ENCODE measurements at places on chromosomes 16 and 17.

DNA sequence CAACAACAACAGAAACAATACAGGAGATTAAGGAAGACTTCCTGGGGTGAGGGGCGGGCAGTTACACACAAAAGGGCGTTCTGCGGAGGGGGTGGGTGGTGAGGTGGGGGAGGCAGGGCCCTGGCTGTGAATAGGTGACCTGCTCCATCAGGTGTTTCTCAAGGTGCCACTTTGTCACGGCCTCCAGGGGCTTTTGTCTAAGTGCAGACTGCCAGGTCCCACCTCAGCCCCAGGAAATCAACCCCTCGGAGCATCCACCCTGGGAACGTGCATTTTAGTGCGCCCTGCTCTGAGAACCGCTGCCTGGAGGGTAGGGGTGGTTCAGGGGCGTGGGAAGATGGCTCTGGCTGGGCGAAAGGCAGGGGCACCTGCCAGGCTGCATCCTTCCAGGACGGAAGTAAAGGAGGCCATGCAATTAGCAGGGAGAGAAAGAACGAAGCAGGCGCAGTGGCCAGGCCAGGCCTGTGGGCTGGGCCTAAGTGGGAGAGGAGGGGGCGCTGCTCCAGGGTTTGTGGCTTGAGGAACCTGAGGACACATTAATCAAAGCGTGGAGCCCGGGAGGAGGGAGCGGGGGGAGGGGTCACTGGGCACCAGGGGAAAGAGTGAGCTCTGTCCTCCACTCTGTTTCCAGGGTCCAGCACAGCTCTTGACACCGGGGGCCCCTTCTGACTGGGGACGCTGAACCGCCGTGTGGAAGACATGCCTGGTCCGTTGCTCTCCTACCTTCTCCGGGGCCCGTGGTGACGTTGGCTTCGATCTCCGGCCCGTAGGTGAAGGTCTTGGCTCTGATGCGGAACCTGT, 49.4 kb upstream of the CDC42EP4 start:
- no peak for DNase-seq

GRCh38 chr17:79026376-79027273, 2.7 kb downstream of the C1QTNF1 start:
- peak; percentile 25 for DNase-seq

DNA sequence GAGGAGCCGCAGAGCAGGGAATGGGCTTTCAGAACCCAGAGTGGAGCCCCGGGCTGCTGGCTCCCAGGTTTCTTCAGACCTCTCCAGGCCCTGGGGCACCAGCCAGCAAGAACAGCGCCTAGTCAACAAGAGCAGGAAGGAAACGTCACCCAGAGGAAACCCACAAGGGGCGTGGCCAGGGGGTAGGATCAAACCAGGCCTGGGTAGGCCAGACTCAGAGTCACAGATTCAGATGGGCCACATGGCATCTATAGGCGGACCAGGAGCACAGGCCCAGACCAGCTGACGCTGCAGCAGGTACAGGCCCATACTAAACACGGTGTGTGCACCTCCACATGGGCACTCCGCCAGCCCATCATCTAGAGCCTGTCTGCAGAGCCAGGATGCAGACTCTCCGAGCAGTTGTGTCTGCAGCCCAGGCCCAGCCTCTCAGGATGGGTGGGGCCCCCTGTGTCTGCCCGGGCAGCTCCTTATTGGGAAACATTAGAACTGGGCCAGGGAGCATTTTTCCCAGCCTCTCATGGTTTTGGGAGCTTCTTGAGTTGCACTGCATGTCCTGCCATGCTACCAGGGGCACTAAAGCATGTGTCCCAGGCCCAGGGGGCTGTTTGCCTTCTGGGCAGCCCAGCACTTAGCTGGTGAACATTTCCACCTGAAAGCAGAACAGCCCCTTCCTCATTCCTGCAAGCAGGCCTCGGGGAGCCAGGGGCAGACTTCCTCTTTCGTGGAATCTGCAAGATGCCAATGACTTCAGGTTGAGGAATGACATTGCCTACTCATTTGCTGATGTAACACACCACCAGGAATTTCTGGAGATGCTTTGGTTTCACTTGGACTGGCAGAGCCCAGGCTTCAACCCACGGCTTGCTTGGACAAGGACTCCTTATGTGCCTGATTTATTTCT, at the start of gene NLRP1:
Gene NLRP1, minus strand, starts transcription at position 127 of the 904 bp plus-strand sequence. CDS start 552 bp downstream, outside the sequence.
- peak; percentile 94 for DNase-seq

DNA sequence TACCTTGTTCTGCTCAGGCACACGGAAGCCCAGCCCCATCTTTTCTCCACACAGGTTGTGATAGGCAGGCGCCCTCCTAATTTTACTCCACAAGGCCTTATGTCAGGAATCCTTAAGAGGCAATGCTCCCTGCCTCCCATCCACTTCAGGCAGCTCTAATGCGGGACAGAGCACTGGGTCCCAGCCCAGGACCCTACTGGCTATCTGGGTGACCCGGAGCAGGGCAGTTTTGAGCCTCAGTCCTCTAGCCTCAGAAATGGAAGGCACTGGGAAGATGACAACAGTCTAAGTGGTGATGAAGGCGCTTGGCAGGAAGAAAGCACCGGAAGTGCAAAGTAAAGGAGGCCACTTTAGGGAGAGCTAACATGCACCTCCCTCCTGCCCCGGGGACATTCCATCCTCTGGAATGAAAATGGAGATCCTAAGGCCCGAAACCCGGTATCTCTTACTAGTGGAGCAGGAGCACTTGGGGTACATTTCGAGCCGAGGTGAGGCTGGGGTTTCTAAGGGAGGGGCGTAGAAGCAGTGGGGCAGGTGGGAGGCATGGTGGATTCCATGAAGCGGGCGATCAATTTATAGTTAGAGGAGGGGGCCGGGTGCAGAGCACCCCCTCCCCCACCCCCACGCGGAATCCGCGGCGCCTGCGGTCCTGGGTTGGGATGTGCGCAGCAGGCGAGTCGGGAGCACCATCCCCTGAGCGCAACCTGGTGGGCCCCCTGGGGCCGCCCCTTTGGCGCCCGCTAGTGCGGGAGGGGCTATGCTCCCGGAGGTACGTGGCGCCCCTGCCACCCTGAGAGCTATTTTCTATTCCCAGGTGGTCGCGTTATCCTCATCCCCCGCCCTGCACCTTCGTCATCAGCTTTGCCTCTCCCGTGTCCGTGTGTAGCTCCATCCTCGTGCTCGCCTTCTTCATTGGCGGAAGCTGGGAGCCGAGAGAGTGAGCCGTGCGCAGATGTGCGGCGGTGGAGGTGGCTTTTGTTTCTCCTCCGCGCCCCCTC, 4.9 kb downstream of the MT1F start:
- DNase-seq: peak; percentile 63

DNA sequence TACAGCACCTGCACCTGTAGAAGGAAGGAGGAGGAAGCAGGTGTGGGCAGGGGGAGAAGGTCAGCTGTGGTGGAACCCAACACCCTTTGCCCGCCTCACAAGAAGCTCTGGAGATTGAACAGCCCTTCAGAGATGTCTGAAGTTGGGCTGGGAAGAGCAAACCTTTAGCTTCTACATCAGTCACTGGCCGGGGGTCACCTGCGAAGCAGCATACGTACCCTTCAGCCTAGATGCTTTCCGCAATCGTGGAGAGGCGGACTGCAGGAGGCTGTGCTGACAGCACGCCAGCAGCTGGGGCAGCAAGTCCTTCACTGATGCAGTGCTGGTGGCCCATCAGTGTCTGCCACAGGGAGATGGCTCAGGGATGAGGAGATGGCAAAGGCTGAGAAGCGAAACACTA, 5.2 kb upstream of the HS3ST3B1 start:
- DNase-seq: no peak

DNA sequence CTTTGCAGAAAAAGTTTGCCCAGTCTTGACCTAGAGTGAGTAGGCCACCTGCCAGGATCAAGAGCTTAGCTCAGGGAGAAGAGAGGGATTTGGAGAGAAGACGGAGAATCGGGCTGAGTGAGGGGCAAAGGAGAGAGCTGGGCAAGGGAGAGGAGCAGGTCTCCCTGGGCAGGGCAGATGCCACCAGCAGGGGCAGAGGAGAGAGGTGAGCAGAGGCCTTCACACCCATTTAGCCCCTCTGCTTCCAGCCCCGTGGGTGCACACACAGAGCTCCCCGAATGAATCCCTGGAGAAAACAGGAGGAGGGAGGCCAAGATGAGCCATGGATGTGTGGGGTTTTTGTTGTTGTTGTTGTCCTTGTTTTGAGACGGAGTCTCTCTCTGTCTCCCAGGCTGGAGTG, 29.2 kb downstream of the TBX4 start:
- peak; percentile 13 for DNase-seq

DNA sequence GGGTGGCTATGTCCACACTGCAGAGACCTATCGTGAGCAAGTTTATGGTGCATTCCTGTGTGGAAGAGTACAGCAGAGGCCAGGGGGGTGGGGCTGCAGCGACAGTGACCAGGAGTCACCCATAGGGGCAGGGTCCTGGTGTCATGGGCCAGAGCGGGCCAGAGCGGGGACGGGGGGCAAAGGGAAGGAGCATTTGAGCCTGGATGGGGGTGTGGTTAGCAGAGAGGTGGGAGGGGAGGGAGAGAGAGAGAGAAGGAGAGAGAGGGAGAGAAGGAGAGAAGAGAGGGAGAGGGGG, 17.8 kb downstream of the JPH3 start:
- DNase-seq: no peak

DNA sequence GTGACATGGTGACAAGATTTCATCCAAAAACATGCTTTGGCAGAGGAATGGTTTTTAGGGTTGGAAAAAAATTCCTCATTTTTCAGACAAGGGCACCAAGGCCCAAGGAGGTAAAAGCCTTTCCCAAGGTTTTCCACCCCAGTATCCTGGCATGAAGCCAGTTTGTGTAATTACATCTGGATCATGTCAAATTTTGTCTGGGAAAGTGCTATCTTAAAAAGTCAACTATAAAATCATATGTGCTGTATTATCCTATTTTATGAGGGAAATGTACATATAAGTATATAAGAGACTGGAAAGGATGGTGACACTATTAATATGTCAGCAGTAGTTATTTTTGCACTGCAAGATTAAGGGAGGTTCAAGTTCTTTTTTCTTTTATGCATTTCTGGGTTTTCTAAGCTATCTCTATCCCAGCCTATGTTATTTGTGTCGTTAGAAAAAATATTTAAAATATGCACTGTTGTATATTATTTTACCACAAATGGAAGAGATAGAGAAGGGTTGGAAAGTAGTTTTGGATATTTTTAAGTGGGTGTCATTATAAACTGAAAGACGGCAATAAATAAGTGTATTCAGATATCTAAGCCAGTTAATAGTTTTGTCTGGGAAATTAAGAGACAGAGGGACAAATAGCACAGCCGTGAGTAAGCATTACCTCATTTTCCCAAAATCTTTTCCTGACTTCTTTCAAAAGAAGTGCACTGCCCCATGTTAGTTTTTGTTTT, 13.5 kb upstream of the FBXO47 start:
- no peak for DNase-seq

DNA sequence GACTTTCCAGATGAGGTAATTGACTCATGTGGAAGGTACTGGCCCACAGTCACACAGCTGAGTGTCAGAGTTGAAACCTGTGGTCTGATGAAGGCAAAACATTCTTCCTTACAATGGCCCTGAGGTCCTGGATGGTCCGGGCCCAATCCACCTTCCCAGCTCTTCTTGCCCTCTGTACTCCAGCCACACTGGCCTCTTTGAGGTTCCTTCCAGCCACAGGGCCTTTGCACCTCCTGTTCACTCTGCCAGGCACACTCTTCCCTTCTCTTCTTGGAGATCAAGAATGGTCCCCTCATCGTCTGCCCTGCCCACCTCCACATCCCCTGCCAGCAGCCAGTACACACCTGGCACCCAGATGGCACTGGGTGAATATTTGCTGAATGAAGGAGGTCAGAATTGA, 6.5 kb upstream of the PEMT start:
- DNase-seq: no peak

DNA sequence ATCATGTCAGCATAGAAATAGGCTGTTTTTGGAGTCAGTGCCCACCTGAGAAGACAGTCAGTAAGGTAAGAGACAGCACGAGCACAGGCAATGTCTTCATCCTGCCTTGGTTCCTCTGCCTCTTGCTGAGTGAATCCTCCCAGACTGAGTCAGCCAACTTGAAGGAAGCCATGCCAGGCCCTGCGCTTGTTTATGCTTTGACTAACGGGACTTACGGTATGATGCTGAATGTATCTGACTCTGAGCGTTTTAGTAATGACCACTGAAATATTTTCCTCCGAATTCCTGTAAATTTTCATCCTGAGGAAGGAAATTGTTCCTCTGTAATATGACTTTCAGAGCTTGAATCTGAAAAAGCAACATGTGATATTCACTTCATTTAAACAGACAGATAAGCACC, 18.0 kb downstream of the C17orf67 start:
- no peak for DNase-seq

- no peak for DNase-seq
These were observed 28.6 kb downstream of the SCNN1B start for GRCh38 chr16:23330583-23331249.

DNA sequence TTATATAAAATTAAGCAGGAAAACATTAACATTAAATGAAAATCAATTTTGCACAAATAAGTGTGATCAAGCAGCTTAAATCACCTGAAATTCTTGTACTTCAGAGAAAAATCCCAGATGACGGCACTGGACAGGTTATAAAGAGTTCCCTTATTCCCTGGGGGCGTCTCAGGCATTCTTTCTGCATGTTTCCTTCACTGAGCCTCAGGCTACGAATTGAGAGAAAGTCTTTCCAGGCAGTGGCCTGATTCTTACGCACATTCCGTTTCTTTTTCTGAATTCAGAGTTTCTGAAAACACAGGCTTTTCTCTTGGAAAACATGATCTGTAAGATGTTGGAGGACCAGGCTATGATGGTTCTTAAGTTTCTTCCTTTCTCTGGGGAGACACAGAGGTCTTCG, 22.1 kb upstream of the PITPNM3 start:
- no peak for DNase-seq
